Hepatocyte (in vitro differentiated cells): ENCODE measurements at places on chromosomes 11 and 22.

GRCh38 chr22:29316141-29316828 is 788 bp upstream of the RASL10A start:
- DNase-seq = no peak

GRCh38 chr22:48695251-48695650 is 1132.4 kb downstream of the BRD1 start:
- DNase-seq = no peak

- no peak for DNase-seq
These were observed 116.7 kb downstream of the SGSM3 start for GRCh38 chr22:40486962-40487602.

DNA sequence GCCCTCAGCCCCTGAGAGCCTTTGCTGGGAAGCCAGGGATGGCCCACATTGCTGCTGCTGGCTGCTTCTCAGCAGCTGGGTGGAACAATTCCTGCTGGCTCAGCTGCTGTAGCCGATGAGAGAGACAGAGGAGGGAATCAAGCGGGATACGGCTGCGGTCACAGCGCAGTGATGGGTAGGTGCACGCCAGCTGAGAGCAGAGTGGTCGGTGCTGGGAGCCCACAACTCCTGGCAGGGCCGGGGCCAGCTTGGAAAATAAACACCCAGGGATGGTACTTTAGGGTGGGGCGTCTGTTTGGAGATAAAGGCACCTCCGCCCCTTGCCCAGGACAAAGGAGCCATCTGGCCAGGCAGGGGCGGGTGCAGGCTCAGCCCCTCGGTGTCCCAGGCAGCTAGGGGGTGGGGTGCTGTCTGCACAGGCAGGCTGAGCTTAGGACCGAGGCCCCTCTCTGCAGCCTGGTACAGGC is 480.5 kb downstream of the MIAT start:
- no peak for DNase-seq

DNA sequence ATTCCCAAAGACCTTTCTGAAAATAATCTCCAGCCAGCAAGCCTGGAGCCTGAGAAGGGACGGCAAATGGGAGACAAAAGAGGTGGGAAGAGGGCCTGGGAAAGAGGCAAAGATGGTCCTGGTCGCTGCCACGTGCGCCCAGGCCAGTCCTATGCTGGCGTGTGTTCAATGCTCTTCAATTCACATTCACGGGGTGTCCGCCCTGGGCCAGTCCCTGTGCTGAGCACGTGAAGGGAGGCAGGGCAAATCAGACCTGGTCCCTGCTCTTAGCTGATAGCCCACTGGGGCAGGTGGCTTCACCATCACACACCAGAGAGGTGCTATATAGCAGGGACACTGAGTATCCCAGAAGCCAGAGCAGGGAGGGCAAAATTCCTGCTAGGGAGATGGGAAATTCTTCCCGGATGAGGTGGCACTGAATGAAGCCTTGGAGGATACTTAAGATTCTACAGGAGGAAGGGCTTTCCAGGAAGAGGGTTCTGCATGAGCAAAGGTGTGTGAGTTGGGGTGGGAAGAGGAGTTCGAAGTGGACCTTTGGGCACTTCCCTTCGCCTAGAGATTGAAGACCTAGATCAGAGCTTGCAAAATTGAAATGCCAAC is 148.2 kb downstream of the CHST1 start:
- no peak for DNase-seq

DNA sequence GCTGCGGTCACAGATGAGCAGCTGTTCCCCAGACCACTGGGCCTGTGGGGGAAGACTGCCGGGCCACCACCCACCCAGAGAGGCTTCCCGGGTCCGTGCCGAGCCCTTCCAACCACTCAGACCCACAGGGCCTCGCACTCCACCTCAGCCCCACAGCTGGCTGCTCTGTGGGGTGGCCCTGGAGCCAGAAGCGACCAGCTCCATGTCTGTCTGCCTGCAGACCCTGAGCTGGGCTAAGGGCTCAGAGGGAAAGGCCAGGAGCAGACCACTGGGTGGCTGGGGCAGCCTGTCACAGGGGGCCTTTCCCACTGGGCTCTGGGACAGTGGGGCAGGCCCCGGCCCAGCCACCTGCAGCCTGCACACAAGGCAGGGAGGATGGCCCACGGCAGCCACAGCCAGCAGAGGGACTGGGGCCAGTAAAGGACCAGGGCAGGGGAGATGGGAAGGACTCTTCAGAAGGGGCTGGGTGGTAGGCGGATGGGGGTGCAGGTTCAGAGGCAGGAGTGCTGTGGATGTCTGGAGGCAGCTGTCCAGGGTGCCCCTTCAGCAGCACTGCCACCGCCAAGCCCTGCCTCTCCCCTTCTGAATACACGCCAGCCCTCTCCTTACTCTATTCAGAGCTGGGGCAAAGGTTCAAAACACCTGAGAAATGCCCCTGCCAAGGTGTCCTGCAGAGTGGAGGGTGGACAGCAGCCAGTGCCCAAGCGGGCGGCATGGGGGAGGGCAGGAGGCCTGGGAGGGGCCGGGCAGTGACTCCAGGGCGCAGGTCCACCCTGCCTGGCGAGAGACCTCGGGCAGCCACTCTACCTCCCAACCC is 32.2 kb downstream of the GNB1L start:
- DNase-seq = peak; percentile 3

DNA sequence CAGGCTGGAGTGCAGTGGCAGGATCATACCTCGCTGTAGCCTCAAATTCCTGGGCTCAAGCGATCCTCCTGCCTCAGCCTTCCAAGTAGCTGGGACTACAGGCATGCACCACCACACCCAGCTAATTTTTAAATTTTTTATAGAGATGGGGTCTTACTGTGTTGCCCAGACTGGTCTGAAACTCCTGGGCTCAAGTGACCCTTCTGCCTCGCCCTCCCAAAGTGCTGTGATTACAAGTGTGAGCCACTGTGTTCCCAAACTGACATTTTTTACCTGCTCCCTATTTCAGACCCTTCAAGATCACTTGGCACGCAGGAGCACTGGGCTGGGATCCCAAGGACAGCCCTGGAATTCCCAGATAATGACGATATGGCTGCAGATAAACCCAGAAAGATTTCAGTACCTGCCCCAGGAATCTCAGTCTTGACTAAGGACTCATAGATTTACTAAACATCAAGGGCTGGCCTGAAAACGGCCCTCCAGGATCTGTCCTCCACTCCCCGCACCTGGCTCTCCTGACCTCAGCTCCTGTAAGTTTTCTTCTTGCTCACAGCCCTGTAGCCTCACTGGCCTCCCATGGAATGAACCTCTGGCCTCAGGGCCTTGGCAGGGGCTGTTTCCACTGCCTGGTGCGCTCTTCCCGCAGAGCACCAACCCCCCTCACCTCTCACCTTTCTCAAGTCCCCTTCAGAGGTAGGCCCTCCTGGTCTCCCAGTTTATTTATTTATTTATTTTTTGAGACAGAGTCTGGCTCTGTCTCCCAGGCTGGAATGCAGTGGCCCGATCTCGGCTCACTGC is 3.6 kb upstream of the CSNK1E start:
- DNase-seq = peak; percentile 2

DNA sequence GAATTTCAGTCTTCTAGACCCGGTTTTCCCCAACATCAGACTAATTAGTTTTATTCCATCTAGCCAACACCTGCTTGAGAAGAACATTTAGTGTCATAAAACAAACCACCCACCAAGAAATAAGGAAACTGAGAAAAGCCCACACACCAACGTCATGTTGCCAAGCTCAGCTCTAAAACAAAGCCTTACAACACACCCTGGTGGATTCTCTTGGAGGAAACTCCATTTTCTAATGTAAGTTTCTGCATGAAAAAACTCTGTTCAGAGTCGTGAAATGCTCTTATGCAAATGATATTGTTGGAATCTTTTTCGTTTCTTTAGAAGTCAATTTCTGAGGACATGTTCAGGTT is 105.0 kb upstream of the RAG2 start:
- DNase-seq = no peak

GRCh38 chr11:1652771-1653540 is 23.4 kb downstream of the KRTAP5-5 start:
- DNase-seq = peak; percentile 85

DNA sequence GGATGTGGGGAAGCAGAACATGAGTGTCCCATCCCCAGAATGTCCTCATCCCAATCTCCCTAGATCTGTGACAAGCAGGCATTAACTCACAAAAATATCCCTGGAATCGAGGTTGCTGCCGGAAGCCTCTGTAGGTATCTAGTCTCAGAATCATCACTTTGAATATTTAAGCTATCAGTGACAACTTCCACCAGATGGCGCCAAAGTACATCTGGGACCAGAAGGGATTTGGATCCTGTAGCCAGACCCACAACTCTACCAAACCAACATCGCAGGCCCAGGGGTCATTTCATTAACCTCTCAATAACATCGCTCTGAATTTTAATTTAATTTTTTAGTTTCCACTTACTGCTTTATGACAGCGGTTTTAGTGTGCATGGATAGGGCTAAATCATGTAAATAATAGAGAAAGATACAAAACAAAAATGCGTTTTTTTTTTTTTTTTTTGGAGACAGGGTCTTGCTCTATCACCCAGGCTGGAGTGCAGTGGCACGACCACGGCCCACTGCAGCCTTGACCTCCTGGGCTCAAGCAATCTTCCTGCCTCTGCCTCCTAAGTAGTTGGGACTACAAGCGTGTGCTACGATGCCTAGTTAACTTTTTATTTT is 1.1 kb upstream of the EXT2 start:
- DNase-seq = peak; percentile 90

DNA sequence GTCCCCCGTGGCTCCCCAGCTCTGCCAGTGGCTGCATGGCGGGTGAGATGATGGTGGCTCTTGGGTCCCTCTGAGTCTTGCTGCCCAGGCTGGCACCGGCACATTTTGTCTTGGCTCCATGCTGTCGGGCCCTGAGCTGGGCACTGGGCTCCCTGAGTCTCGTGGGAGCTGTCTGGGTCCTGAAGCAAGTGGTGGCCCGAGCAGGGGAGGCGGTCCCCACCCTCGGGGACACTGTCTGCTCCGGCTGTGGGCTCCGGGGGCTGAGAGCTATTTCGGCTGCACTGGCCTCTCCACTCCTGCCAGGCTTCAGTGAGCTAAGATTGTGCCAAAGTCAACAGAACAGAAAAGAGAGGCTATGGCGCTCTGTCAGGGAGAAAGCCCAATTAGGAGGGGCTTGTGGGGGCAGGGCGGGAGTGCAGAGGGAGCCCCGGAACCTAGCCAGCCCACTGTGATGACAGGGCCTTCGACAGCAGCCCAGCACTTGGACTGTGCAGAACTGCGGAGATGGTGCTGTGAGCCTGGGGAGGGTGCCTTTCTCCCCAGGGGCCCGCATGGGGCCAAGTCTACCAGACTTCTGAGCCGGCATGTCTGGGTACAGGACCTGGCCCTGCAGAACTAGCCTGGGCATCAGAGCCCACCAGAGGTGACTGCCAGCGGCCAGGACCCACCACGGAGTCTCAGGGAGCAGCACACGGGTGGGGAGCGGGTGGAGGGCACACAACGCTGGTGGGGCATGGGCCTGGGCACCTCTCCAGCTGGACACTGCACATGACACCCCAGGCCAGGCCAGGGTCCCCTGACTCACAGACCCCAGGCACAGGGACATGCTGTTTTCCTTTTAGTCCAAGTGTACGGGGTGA is 38.0 kb downstream of the RTN4R start:
- DNase-seq = no peak

- no peak for DNase-seq
These were observed 73.6 kb upstream of the NARS2 start for GRCh38 chr11:78647986-78648875.

GRCh38 chr11:62782753-62783152 is 4.4 kb upstream of the TMEM179B start:
- DNase-seq = no peak

DNA sequence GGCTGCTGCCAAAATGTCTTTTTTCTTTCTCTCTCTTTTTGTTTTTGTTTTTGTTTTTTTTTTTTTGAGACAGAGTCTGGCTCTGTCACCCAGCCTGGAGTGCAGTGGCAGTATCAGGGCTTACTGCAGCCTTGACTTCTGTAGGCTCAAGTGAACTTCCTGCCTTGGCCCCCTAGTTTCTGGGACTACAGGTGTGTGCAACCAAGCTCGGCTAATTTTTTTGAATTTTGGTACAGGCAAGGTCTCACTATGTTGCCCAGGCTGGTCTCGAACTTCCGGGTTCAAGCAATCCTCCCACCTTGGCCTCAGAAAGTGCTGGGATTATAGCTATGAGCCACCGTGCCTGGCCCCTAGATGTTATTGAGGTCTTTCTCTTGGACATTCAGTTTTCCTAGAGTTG is 2.2 kb upstream of the DDX10 start:
- no peak for DNase-seq

GRCh38 chr11:131584785-131585592 is 214.6 kb downstream of the NTM start:
- no peak for DNase-seq

DNA sequence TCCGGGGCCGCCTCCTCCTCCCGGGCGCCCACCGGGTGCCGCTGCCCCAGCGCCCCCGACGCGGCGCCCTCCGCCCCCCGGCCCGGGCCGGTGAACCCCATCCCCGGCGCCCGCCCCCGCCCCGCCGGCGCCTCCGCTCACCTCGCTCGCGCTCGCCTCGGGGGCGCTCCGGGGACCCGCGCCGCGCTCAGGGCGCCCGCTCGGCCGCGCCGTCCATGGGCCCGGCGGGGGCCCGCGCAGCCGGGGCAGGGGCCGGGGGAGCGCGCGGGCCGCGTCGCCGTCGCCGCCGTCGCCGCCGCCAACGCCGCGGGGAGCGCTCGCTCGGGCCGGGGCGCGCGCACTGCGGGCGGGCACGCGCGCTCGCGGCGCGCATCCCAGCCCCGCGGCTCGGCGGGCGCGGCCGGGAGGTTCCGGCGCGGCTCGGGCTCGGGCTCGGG is 293 bp downstream of the DUSP8 start:
- no peak for DNase-seq

DNA sequence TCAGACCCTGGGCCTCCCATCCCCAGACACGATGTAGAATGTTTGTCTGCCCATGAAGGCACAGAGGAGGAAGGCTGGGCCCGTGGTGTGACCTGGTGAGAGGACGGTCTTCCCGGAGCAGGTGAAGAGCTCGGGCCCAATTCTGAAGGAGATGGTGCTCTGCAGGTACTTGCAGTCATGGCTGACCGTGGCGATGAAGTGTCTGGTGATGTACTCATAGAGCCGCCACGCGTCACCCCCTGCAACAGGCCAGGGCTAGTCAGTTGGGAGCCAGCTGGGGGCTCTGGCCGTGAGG is 10.0 kb upstream of the PPM1F start:
- DNase-seq = no peak

DNA sequence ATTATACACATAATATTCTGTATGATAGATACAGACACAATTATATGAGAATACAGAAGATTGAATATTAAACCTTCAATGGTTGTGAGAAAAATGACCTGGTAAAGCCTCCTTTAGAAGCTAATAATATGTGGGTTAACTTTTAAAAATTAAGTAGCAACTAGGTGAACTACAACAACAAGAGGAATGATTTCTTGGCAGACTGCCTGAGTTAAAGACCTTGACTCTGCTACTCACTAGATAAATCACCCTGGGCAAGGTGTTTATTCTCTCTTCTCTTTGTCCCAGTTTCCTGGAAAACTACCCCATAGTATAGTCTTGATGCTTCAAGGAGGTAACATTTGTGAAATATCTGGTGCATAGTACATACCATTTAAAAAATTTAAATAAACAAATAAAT is 519.6 kb upstream of the TENM4 start:
- no peak for DNase-seq

- no peak for DNase-seq
These were observed 121.7 kb downstream of the SGSM3 start for GRCh38 chr22:40491990-40492631.

- no peak for DNase-seq
These were observed 128.6 kb upstream of the DDI1 start for GRCh38 chr11:103907548-103908455.

GRCh38 chr22:18905540-18906409 is at the start of gene DGCR6:
DGCR6 (plus strand) TSS chr22:18906320; CDS start chr22:18906375, 55 bp downstream.
- DNase-seq = no peak

GRCh38 chr22:44369916-44370801 is 57.4 kb upstream of the SHISAL1 start:
- no peak for DNase-seq
